SK-N-SH (cell line): ENCODE measurements at places on chromosomes 3 and 15.

DNA sequence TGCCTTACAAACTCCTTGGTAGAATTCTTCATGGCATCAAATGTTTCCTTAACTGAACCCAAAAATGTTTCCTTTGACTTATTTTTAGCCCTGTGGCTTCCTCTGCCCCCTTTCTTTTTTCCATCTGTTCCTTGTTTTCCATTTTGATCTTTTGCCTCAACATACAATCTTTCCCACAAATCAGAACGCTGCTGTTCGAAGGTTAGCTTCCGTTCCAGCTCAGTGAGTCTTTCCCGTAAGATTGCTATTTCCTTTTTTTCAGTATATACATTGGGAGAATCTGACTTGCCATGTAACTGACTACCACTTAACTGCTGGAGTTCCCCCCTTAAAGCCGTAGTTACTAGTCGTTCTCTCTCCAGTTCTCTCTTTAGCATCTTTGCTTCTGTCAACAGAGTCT, 41.2 kb downstream of the PIGB start:
- no peak for DNase-seq

GRCh38 chr3:47016934-47017435, 37.5 kb downstream of the NBEAL2 start:
- no peak for DNase-seq

- no peak for DNase-seq
Observed at GRCh38 chr3:154981664-154982063, 98.5 kb upstream of the MME start.

DNA sequence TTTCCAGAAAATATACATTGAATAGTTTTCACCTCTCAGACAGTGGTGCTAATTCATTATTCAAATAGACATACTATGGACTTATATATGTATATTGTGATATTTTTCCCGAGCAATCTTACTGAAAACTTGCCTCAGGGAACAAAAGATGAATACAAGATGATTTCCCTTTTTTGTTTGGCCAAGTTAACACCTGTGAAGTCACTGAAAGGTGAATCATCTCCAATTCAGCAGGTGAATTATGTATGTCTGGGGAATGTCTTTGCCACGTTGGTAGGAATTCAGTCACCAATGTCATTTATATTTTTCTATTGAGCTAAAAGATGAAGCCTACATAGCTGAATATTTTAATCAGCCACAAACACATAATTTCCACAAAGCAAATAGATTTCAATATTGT, 88.2 kb downstream of the GPR156 start:
- DNase-seq: no peak

DNA sequence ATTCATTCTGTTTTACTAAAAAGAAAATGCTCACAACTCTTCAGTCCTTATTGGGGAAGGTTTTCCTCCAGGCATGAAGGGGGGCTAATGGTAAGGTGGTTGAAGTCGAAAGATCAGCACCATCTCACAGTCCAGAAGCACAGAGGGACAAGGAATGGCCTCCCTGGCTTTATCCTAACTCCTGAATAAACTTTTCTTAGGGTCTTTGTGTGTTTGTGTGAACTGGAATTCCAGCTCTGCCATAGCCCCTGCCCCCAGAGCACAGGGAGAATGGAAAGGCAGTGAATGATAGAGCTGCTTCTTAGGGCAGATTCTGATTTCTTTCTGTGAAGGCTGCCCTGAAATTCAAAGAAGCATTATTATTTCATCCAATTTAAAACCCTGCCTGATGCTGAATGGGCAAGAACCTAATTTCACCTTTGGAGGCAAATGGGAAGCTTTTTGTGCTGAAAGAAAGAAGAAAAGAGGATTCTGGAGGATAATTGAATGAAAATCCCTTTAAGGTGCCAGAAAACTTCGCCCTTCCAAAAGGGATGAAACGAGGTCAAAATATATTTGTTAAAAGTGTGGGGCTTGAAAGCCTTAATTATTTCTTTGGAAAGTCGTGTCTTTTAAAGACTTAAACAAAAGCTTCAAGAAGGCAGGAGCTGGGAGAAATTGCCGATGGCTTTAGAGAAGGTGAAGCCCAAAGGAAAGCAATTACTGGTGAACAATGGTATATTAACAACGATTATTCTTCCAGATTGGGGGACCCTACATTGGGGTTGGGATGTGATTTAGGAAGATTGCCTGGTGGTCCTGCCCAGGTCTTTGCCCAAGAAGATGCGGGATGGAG, 259.9 kb upstream of the RGMA start:
- DNase-seq: no peak

DNA sequence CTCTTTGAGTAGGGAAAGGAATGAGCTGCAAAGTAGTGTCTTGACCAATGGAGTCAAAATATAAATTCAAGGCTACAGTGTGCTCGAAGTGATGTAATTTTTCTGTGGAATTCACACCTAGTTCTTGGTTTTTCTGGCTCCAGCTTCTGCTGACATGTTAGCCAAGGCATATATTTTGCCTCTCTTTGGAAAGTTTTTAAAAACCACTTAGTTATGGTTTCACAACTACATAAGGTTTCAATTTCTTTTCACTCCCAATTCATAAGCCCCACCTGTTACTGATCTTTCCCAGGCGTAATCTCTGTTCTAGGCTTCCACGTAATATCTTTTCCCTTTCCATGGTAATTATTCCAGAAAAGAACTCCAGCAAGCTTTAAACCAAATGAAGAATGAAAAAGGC, 46.9 kb downstream of the GADL1 start:
- no peak for DNase-seq

- no peak for DNase-seq
Observed at GRCh38 chr15:34650177-34650576, 66.7 kb upstream of the GOLGA8B start.

GRCh38 chr15:25600751-25601150, 161.9 kb upstream of the UBE3A start:
- DNase-seq: no peak

DNA sequence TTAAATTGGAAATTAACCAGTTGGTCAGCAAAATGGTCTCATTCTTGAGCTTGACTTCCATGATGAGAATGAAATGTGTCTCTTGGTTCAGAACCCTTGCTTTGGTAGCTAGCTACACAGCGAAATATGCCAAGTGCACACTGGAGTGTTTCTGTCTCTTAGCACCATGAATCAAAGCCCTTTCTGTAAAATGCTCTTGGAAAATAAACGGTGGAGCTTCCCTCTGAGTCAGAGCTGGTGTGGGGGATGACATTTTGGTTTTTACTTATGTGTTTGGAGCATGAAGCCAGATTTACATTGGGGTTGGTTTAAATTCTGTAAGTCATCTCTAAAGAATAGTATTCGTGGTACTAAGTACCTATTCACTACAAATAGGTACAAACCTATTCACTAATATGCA, 85.1 kb upstream of the NANOGP8 start:
- DNase-seq: no peak

DNA sequence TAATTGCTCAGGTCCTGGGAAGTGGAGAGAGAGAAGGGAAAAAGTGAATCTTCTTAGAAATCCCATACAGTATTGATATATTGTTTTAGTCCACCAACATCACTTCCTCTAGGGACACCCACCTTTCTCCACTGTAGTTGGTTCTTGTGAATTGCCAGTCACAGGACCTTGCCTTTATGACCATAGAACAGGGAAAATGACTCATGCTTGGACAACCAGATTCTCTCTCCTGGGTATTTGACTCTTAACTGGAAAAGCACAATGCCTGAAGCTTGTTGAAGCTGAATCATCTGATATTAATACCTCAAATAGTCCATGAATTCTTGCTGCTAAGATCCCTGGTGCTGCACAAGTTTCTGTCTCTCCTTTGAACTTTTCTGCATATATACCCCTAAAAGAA, 32.5 kb upstream of the DCLK3 start:
- DNase-seq: no peak

DNA sequence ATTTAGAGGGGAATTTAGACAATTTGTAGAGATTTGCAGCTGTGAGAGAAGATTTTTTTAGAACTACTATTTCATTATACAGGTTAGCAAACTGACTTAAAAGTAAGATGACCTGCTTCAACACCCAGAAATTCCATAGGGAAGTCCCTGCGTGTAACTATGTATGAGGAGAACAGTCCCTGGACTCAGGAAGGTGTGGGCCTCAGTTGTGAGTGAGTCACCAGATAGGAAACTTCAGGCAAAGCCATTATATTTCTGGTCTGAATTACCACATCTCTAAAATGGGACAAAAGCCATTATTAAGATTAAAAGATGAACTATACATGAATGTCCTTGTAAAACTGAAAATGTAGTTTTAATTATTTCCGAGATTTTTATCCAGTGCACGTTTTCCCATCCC, 488.3 kb upstream of the GOLIM4 start:
- DNase-seq: no peak

DNA sequence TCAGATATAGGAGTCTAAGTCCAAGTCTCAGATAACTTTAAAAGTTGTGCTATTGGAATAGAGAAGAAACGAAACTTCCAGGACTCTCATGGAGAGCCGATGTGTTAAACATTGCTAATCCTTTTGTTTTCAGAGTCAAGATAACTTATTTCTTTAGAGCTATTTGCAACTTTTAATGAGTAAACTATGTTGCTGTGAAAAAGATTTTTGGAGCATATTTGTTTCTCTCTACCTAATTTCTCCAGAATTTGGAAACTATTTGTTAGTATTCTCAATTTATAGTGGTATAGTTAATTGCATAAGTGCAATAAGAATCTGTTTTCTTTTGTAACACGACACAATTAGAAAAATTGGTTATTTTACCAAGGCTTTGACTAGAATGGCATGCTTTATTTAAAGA, 588.9 kb downstream of the NTRK3 start:
- DNase-seq: no peak

DNA sequence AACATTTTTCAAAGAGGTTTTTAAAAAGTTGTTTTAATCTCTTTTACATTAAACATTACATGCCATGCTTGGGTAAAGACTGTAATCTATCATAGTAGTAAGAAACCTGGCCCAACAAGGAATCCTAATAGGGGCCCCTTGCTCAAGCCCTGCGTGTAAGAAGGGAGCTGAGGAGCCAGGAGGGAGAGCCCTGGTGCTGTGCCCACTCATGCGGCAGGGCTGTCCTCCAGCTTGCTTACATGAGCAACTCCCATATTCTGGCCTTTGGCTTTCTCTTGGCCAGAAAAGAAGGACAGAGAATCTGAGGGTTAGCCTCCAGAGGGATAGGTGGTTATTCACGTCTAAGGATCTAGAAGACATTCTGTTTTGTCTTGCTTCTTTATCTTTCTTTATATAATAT, 49.8 kb downstream of the KBTBD12 start:
- no peak for DNase-seq

GRCh38 chr3:173342679-173343078, 54.9 kb upstream of the NLGN1 start:
- DNase-seq: no peak

DNA sequence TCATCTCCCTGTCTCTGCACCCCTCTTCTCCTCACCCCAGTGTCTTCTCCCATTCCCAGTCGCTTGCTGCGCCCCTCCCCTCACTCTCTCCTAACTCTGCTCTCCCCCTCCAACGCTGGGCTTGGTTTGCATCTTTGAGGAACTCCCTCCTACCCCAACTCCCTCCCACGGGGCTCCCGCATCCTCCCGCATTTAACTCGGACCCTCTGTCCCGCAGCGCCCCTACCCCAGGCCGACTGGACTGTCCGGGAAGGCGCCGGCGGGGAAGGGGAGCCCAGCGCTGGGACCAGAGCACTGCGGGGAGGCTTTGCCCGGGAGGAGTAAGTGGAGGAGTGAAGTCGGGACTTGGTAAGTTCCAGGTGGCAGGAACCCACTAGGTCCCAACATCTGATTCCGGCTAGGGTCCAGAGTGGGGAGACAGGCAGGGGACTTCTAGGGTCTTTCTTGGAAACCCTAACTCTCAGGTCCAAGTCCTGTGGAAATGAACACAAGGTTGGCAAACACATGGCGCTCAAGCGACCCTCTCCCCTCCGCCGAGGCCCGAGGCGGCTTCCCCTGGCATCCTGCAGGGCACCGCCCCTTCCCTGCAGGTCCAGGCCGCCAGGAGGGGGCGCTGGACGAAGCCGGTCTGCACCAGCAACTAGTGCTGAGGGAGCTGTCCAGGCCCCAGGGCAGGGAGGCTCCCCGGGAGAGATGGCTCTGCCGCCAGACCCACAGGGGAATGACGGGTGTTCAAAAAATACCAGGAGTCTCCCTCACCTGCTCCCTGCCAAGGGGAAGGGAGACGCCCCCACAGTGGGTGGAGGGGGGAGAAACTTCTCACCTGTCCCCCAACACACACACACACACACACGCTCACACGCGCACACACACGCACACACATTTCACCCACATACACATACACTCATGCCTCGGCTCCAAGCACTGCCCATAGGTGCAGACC, 53.2 kb downstream of the LHFPL4 start:
- DNase-seq: peak; percentile 81

DNA sequence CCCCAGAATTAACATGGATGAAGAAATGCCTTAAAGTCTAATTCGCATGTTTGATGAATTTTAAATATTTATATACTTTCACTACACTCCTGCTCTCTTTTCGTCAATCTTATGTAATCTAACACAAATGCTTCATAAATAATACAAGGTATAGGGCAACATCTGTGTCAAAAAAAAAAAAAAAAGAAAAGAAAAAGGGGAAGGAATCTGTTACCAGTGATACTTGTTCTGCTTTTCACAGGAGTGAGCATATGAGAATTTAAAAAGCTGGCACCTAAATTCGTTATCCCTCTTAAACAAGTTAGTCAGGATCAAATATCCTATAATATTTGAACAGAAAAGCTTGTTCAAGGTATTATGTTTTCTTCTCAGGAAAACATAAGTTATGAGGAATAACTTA, 243.8 kb downstream of the KCNH8 start:
- DNase-seq: no peak

- DNase-seq: no peak
Observed at GRCh38 chr15:40790718-40791117, 16.2 kb upstream of the ZFYVE19 start.

- no peak for DNase-seq
Observed at GRCh38 chr3:135239615-135239884, 444.5 kb downstream of the EPHB1 start.

GRCh38 chr3:160784853-160785252, 28.8 kb downstream of the PPM1L start:
- no peak for DNase-seq

DNA sequence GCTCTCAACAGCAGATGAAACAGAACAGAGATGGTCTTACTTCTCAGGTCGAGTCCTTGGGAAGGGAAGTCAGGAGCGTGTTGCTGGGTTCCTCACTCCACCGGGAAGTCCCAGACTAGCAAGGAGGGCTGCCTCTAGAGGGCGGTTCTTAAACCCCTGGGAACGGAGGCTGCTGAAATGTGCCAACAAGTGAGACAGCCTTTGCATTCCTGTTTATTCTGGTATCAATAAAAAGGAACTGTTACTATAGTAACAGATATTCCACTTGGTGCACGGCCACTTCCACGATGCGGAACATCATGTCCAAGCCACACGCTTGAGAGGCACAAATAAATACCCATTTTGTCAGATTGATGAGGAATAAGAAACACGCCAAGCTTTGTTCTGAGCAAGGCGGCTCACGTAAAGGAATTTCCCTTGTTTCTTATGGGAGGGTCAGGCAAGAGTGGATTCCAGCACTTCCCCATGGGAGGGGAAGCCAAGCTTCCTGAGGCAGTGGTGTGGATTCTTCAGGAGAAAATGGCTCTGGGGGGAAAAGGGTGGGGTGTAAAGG, at the start of gene FAM107A:
Gene FAM107A (minus strand): TSS at position 123 of the 553 bp plus-strand sequence. CDS start 7,531 bp downstream, outside the sequence.
- no peak for DNase-seq

- DNase-seq: peak; percentile 29
Observed at GRCh38 chr15:59994888-59995557, 9.1 kb upstream of the FOXB1 start.
